Eye (tissue), 1 donor: ENCODE measurements at places on chromosomes 4 and X.

DNA sequence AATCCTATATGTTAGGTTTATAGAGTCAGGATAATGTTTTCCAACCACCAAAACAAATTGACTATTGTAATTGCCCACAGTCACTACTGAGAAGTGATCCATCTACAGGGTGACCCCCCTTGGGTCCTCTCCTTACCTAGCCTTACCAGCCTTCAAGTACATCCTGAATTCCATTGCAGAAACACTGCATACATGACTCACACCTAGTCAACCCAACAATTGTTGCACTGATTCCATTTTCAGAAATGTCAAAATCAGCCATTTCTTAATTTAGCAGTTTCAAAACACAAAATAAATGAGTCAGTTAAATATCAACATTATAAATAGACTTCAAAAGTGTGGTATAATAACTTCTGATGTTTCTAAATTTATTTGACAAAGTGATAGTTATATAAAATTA is 106.3 kb upstream of the TNIP3 start:
- no peak for DNase-seq

GRCh38 chr4:169659716-169660670 is 39.6 kb downstream of the CLCN3 start:
- DNase-seq = peak; percentile 97

DNA sequence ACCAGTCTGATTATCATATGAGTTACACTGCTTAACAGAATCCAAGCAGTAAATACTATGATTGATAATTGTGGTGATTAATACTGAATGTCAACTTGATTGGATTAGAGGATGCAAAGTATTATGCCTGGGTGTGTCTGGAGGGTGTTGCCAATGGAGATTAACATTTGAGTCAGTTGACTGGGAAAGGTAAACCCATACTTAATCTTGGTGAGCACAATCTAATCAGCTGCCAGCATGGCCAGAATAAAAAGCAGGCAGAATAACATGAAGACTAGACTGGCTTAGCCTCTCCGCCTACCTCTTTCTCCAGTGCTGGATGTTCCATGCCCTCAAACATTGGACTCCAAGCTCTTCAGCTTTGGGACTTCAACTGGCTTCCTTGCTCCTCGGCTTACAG is 961.3 kb downstream of the ADGRL3 start:
- DNase-seq = no peak

DNA sequence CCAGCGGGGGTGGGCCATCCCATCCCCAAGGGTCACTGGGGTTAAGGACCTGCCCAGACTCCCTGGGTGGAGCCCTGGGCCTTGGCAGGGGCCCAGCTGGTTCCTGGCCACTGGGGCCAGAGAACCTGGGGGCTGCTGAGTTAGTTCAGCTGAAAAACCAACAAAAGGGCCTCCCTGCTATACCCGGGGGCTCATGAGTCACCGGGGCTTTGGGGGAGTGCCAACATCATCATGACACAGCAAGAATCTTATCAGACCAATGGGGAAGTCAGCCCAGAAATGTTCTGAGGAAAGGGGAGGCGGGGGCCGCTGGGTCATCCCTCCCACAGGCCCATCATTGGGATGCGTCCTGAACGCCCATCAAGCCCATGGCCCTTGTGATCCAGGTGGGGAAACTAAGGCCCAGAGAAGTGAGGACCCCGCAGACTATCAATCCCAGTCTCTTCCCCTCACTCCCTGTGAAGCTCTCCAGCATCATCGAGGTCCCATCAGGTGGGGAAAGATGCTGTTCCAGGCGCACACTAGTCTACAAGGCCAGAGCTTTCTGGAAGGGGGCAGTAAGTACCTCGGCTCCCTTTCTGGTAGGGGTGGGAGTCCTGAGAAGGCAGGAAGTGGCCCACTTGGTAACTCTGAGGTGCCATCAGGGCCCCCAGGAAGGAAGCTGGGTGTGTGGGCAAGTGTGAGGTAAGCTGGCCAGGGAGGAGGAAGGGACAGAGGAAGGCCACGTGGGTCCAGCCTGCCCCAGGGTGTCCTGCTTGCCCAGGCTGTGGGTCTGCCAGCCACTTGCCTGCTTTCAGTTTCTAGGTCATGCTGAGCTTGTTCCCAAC is 4.5 kb downstream of the G6PD start:
- no peak for DNase-seq

GRCh38 chrX:149272690-149273463 is 232.2 kb downstream of the IDS start:
- DNase-seq = no peak

- DNase-seq = no peak
Observed at GRCh38 chrX:106599411-106599810, 12.4 kb upstream of the RADX start.

DNA sequence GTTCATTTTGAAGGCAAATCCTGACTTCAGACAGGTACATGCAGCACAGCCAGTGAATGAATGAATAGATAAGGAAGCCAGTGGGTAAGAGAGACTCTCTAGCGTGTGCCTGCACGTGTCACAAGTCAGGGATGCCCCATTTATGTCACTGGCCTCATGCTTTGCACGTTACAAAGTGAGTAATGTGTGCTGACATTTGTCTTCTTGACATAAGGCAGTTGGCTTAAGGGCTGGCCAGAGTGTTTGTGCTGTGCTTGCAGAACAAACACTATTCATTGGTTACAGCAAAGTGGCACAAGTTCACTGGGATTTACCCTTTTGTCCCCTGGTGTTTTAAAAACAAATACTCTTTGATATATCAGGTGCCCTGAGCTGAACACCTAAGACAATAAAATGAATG is 55.9 kb downstream of the CRMP1 start:
- DNase-seq = no peak

- DNase-seq = no peak
Observed at GRCh38 chrX:123581586-123581985, 151.3 kb downstream of the THOC2 start.

DNA sequence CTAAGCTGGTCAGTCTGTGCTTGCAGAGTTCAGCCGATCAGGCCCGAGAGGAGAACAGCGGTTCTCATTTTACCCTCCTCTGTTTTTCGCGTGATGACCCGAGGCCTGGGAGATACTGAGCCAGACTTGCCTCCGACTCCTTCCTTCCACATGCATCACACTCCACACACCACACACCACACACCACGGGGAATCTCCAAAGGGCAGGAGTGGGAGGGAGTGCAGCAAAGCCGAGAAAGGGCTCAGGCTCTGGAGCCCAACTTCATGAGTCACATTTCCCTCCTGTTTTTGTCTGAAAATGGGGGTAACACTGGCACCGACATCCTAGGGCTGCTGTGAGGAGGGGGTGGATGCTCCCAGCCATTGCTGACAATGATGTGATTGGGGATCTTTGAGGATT is 38.9 kb downstream of the TKTL1 start:
- DNase-seq = no peak

DNA sequence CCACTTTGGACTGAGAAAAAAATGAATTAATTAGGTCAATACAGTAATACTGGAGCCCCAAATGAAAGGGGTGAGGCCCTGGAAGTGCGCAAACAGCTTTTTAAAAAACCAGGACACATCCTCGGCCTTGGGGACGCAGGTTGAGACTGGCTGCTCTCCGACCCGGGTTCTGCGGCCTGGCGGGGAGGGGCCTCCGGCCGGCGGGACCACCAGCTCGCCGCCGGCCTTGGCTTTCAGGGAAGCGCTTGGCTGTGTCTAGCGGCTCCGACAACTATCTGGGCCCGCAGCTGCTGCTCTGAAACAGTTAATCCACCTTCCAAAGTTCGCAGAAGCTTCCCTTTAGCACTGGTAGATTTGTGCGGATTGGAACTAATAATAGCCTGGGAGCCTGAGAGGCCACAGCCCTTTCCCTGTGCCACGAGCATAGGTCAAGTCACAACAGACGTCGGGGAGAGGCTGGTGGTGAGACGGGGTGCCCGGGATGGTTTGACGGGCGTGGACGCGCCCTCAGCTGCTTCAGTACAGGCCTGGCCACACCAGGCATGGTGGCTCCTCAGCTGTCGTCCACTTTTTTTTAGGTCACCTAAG is 1.1 kb upstream of the SEL1L3 start:
- peak; percentile 62 for DNase-seq

GRCh38 chr4:145520172-145520571 is 38.5 kb downstream of the SMAD1 start:
- no peak for DNase-seq

DNA sequence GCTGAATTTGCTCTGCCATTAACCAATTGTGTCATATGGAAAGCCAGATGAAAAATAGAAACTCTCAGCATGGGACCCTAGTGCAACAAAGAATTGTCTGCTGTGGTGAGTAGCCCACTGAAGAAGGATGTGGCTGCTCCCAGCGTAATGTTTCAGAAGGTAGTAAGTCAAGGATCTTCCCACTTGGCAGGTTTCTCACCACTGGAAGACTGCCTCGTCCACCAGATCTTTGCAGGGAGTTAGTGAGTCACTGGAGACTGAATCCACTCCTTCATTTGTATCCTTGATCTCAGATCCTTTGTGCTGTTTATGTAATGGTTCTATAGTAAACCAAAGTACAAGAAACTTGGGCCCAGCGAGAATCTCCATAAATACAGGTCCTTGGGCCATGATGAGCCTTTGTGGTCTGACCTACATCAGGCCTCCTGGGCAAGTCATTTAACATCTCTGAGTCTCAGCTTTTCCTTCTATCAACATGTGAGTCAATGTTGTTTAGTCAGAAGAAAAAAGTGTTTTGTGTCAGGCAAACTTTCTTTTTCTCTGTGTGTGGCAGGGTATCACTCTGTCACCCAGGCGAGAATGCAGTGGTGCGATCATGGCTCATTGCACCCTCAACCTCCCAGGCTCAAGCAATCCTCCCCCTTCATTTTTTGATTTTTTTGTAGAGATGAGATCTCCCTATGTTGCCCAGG is 78.0 kb upstream of the CCDC160 start:
- DNase-seq = no peak

DNA sequence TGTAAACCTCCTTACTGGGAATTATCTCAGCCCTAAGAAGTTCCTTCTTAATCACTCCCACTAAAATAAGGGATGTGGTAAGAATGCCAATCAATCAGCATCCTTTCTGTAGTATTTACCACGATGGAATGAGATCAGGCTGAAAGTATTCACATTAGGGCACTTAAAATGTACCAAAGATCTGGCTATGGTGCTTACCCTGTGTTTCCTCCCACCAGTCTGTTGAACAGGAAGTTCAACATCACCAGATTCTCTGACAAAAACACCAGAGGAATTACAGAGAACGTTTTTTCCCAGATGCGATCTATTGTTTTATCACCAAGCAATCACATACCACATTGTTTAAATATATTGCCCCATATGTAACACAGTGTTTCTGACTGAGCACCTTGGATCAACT is 2.1 kb upstream of the CLCN3 start:
- no peak for DNase-seq

GRCh38 chrX:10121787-10122186 is 35.0 kb upstream of the CLCN4 start:
- DNase-seq = no peak

DNA sequence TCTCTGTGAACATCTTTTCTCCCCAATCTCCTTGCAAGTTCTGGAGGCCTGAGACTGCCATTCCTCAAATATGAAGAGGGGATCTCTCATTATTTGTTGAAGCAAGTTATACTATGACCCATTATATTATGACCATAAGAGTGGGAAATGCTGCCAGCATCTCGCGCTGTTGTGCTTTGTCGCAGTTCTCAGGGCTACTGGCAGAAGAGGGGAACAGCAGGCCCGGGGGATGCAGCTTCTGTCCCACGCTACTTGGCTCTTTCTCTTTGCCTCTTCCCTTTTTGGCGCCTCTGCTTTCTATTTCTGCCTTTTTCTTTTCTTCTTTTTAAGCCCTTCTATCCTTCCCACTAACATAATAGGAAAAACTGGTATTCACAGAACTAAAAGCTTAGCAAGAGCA is 64.2 kb downstream of the GEMIN8 start:
- DNase-seq = no peak

- no peak for DNase-seq
Observed at GRCh38 chr4:140113653-140114052, 40.3 kb downstream of the MAML3 start.

DNA sequence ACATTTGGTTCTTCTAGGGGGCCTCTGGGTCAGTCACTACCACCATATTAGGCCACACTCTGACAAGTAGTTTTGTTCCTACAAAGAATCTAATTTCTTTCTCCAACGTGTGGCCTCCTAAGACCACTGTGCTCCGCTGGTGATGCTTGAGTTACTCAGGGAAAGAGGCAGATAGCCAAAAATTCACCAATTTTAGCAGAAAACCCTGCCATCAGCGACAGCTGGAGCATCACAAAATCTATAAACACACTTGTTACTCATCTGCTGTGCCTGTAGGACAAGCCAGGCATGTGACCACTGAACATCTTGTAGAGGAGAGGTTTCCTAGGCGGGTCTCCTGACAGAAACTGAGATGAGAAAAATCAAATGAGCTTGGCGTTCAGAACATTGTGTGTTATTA is 105.4 kb downstream of the SYNPO2 start:
- no peak for DNase-seq

- DNase-seq = peak; percentile 3
Observed at GRCh38 chrX:121050781-121051180, 3.4 kb downstream of the GLUD2 start.

- peak; percentile 90 for DNase-seq
Observed at GRCh38 chr4:184448821-184449220, 25.5 kb downstream of the IRF2 start.

GRCh38 chrX:112947981-112948615 is 107.5 kb upstream of the AMOT start:
- no peak for DNase-seq

DNA sequence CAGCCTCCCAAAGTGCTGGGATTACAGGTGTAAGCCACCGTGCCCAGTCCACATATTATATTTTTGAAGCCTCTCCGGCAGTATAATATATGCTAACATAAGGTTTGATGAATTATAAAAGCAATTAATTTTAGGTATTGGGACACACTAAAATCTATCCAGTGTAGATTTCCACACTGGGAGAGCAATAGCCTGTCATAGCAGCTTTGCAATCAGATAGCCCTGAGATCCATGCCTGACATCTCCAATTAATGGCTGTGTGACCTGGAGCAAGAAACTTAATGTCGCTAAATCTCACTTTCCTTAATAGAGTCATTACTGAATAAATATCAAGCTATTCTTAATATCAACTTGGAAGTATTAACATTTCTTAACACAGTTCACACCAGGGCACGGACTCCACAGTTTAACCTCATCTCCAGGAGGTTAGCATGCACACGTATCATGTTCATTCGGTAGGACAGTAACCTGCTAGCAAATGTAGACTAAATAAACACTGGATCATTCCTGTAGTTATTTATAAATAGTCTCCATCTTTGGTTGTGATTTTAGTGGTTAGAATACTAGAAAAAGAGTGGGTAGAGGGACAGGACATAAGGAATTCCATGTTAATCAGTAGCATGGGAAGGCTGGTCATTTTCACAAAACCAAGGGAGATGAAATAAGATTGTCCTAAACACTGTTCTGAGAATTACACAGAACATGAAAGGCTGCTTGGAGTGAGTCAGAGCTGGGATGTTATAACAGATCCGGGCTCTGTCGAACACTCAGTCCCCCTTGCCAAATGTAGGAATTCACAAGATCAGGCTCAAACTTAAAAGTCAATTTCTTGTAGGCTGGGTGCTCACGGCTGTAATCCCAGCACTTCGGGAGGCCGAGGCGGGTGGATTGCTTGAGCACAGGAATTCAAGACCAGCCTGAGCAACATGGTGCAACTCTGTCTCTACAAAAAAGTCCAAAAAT is 254.7 kb downstream of the PALLD start:
- no peak for DNase-seq

GRCh38 chrX:17547658-17548057 is 172.7 kb downstream of the NHS start:
- no peak for DNase-seq
